ENCODE measurements at places on chromosomes 3 and 15. TPM values are rescaled to one million over a fixed set of nuclear protein-coding genes. Genes with fewer than 3 reads are reported as not detected.

VPS18 gene
- total RNA-seq = 19.9 TPM

DNA sequence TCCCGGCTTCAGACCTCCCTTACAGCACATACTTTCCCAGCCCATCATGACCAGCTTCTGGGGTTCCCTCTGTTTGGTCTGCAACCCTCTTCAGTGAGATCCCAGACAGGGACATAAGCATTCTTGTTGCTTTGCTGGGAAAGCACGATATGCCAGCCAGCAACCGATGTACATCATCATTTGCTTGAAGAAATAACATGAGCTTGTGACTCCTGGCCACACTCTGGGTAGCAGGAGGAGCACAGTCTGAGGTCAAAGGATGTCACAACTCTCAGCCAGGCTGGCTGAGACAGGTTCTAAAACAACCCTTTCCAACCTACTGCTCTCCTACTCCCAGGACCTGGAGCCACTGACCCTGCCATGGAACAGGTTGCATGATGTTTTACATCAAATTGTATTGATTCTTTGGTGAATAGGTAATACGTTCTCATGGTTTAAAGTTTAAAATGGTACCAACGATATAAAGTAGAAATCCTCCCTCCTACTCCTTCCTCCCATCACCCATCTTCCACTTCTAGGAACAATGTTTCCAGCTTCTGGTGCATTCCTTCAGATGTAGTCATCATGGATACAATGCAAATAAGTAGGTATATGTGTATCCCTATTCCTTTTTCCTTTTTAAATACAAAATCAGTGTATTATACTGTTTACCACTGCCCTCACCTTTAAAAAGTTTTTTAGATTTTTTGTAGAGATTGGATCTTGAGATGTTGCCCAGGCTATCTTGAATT is 190.3 kb downstream of the OPA1 start:
- peaks cover 45% of the 10 kb centered on the region for H3K27me3 ChIP-seq
- peaks cover 14% of the 10 kb centered on the region for H3K4me1 ChIP-seq
- H3K36me3 ChIP-seq = no peaks in the 10 kb centered on the region

GRCh38 chr3:152348436-152349177 is 79.9 kb downstream of the MBNL1 start:
- H3K27me3 ChIP-seq = no peaks in the 10 kb centered on the region
- no peak for DNase-seq
- no peaks in the 10 kb centered on the region for H3K36me3 ChIP-seq
- H3K4me1 ChIP-seq = no peaks in the 10 kb centered on the region
- no peak overlapping the region for H3K27ac ChIP-seq
- no peak overlapping the region for H3K4me3 ChIP-seq

LRTM1 gene
- 0.17 TPM for total RNA-seq

DNA sequence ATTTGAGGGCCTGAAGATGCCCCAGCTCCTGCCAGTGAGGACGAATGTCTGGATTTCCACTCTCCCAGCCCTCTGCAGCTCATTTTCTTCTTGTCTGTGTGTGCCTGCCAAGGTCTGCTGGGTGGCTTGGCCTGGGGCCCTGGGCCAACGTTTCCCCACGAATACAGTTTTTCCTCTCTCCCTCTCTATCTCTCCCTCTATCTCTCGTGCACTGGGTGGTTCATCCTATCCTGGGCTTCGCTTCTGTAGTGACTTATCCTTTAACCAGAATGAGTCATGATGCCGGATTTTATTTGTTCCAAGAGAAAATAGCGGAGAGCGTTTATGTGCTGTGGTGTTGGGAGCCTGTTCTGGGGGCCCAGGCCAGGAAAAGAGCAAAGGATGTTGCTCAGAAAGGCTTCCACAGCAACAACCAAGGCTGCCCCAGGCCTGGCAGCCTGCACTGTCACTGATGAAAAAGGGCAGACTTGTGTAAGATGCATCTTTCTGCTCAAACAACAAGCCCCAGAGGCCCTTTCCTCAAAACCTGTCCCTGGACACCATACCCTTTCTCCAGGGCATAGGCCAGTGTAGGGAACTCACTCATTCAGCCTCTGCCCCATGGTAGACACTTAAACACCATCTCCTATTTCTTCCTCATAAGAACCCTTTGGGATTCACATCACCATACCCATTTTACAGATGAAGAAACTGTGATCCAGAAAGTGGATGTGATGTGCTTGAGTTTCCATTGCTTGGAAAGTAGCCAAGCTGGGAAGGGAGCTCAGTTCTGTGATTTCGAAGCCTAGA is 47.3 kb downstream of the ITGA11 start:
- H3K27me3 ChIP-seq = peaks cover 2% of the 10 kb centered on the region
- no peak overlapping the region for H3K27ac ChIP-seq
- no peak overlapping the region for H3K4me3 ChIP-seq
- H3K4me1 ChIP-seq = peaks cover 6% of the 10 kb centered on the region
- H3K36me3 ChIP-seq = no peaks in the 10 kb centered on the region
